ENCODE measurements at places on chromosomes 3 and 15.

DNA sequence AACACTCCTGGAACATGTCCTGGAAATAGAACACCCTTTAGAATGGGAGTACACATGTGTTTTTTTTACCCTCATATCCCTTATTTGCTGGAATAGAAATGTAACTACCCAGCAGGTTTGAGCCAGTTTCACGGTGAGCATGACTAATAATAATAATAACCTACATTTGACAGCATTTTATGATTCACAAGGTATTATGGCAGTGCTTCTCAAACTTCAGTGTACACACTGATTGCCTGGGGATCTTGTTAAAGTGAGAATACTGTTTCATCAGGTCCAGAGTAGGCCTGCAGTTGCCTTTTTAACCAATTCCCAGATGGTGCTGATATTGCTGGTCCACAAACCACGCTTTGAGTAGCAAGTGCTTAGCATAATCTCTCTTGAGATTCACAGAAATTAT, 63.9 kb downstream of the NFKBIZ start:
- H3K4me3 ChIP-seq, result no peak overlapping the region
- no peak overlapping the region for H3K27ac ChIP-seq
- no peak for DNase-seq
- H3K4me1 ChIP-seq, result no peaks in the 10 kb centered on the region
- no peaks in the 10 kb centered on the region for H3K27me3 ChIP-seq

DNA sequence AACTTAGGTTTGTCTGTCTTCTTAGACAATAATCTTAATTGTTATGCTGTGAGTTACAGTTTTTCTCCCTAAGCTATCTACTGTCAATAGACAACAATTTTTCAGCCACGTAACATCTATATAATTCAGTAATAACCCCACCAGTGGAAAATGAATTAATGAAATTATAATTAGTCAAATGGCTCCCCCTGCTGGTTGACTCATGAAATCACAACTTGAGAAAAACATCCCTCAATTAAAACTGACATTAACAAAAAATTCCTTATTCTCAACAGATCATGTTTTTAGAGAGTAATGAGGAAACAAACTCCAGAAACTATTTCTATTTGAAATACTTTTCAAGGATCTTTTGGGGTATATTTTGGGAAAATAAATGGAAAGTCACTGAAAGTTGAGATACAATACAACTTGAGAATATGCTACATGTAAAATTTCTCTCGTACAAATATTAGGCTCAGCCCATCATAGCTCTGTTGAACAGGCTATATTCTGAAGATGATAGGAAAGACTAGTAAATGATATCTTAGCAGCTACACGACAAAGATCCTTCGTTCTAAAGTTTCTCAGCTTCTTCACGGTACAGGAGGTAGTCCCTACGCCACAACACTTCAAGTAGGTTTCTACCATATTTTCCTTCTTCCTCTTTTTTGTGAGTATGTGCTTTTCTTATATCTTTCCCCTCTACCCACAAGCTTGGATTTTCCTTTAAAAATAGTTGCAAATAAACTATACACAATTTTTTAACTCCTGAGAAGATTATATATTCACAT, 20.7 kb downstream of the PPP1R2 start:
- H3K27me3 ChIP-seq, result no peaks in the 10 kb centered on the region
- peaks cover 38% of the 10 kb centered on the region for H3K36me3 ChIP-seq
- no peaks in the 10 kb centered on the region for H3K4me1 ChIP-seq
- no peak for DNase-seq
- no peak overlapping the region for H3K4me3 ChIP-seq

- H3K36me3 ChIP-seq, result no peaks in the 10 kb centered on the region
- DNase-seq, result no peak
- H3K4me3 ChIP-seq, result no peak overlapping the region
- peaks cover 4% of the 10 kb centered on the region for H3K27me3 ChIP-seq
These were observed 424.9 kb downstream of the MECOM start for GRCh38 chr3:169238562-169238961.

GRCh38 chr15:50940506-50940905, 32.0 kb downstream of the AP4E1 start:
- no peak overlapping the region for H3K4me3 ChIP-seq
- peaks cover 35% of the 10 kb centered on the region for H3K36me3 ChIP-seq

- no peak overlapping the region for H3K27ac ChIP-seq
- no peaks in the 10 kb centered on the region for H3K36me3 ChIP-seq
- no peak overlapping the region for H3K4me3 ChIP-seq
- peaks cover 12% of the 10 kb centered on the region for H3K4me1 ChIP-seq
- no peak for DNase-seq
These were observed 98.7 kb downstream of the SMAD6 start for GRCh38 chr15:66800584-66801235.

All from gastrocnemius medialis (tissue), 4 donors.